ENCODE measurements at places on chromosomes 11 and 22. TPM values are rescaled to one million over a fixed set of nuclear protein-coding genes. Genes with fewer than 3 reads are reported as not detected.

DNA sequence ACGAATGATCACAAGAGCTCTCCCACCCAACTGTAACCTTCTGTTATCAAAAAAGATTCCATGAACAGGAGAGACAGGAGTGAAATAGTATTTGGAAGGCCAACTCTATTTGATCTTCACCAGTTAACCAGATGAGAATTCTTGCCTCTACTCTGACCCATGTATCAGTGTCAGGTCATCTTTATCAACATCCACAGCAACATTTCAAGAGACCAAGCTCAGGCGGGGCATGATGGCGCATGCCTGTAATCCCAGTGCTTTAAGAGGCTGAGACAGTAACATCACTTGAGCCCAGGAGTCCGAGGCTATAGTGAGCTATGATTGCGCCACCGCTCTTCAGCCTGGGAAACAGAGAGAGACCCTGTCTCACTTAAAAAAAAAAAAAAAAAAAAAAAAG lies 62.3 kb downstream of the GAB2 start:
- no peak overlapping the region for H3K27ac ChIP-seq
- H3K36me3 ChIP-seq = no peaks in the 10 kb centered on the region
- peaks cover 9% of the 10 kb centered on the region for H3K4me1 ChIP-seq
- H3K4me3 ChIP-seq = no peak overlapping the region
- no peak for DNase-seq

DNA sequence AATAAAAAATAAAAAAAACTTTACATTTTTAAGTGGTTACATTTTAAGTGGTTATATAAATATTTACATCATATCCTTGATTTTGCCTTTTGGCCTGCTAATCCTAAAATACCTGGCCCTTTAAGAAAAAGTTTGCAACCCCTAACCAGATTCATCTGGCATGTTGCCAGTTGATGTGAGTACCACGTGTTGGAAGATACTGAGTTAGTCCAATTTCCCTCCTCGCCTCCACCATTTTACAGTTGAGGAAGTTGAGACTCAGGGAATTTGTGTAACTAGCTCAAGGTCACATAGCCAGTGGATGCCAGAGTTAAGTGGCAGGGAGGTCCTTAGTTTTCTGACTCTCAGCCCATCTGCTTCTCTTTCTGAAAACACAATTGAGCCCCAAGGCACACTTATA lies 5.1 kb downstream of the ELF5 start:
- H3K4me3 ChIP-seq = no peak overlapping the region
- H3K4me1 ChIP-seq = no peaks in the 10 kb centered on the region
- no peaks in the 10 kb centered on the region for H3K27me3 ChIP-seq
- no peaks in the 10 kb centered on the region for H3K36me3 ChIP-seq

GRCh38 chr11:11471201-11471600 lies 118.2 kb upstream of the CSNK2A3 start:
- no peaks in the 10 kb centered on the region for H3K36me3 ChIP-seq
- H3K4me1 ChIP-seq = no peaks in the 10 kb centered on the region
- no peak for DNase-seq
- no peak overlapping the region for H3K27ac ChIP-seq
- H3K4me3 ChIP-seq = no peak overlapping the region
- no peaks in the 10 kb centered on the region for H3K27me3 ChIP-seq

DNA sequence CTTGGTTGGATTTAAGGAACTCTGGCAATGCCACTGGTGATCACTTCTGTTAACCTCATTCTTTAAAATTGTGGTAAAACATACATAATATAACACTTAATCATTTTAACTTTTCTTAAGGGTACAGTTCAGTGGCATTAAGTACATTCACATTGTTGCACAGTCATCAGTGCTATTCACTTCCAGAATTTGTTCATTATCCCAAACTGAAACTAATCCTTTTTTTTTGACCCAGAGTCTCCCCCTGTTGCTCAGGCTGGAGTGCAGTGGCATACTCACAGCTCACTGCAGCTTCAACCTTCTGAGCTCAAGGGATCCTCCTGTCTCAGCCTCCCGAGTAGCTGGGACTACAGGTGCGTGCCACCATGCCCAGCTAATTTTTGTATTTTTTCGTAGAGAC lies 10.6 kb downstream of the ELF5 start:
- no peak overlapping the region for H3K4me3 ChIP-seq
- no peaks in the 10 kb centered on the region for H3K4me1 ChIP-seq
- no peaks in the 10 kb centered on the region for H3K36me3 ChIP-seq
- H3K27ac ChIP-seq = no peak overlapping the region

- no peak overlapping the region for H3K27ac ChIP-seq
- peaks cover 32% of the 10 kb centered on the region for H3K4me1 ChIP-seq
- DNase-seq = no peak
These were observed 10.0 kb downstream of the TAB1 start for GRCh38 chr22:39409516-39410029.

CCDC87 gene
- polyA plus RNA-seq = not detected

OR8A1 gene
- polyA plus RNA-seq = not detected

LAMTOR1 gene
- polyA plus RNA-seq = 105 TPM

Data from CD4-positive, alpha-beta memory T cell (primary cell).